ENCODE measurements at places on chromosomes 1 and 21.

DNA sequence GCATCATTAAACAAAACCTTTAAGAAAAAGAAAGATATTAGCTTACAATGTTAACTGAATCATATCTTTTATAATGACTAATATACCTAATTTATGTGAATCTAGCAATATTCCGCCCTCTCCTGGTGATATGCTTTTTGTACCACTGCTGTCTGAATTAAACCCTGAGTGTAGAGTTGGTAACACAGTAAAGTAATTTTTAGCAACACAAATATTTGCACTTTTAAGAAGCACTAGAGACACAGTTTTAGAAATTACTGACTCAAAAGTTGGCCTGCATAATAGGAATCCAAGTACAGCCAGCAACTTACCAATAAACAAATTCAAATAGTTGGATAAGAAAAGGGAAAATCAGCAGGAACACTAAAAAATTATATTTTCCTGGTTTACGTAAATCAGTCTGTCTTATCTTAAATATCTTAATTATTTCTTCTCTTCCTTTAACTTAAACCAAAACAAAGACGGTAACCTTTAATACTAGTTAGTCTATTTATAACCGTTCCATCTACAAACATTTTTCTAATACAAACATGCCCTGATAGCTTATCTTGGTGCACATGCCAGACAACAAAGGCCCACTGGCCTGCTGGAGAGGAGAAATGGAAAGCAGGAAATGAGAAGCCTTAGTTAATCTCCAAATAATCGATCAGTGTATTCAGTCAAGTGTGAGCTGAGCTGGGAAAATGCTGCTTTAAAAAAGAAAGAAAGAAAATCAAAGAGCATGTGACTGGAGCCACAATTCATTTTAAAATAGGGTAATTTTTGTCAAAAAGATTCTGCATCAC lies 246.0 kb downstream of the RERE start:
- no peak for DNase-seq

GRCh38 chr1:77590651-77591050 lies 91.8 kb downstream of the ZZZ3 start:
- DNase-seq: no peak

DNA sequence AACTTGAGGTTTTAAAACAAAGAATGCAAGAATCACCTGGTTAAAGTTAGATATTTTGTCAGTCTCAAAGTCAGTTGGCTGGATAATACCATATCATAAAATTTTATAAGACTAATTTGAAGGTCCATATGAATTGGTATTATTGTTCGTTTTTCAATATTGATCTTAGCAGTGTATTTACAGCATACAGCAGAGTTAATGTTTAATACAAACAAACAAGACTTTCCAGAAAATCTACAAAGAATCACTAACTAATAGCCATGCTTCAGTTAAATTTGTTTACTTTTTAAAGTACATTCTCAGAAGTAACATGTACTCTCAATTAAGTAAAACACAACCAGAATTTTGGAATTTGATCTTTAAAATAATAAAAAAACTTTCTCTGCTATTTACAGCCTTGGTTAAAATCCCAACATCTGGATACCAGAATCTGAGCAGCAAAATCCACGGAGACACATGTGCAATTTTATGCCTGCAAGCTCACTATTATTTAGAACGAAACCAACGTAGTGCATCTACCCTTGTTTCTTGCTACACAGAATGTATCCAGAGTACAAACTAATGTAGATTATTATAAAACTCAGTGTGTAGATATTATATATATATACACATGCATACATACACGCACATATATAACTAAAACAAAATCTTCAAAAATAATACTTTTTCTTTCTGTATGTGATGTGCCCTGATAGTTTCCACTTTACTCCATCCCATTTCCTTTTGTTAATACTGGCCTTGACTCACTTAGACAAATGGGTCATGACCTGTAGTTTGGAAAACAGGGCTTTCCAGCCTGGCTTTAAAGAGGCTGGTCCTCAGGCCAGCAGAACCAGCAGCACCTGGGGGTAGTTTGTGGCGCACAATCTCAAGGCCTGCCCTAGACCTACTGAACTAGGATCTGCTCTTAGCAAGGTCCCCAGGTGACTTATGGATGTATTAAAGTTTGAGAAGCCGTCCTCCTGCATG lies 63.6 kb upstream of the ERG start:
- no peak for DNase-seq

GRCh38 chr1:200896531-200897196 lies 2.0 kb downstream of the INAVA start:
- no peak for DNase-seq

- no peak for DNase-seq
These were observed 22.3 kb downstream of the IL6R start for GRCh38 chr1:154427173-154428139.

DNA sequence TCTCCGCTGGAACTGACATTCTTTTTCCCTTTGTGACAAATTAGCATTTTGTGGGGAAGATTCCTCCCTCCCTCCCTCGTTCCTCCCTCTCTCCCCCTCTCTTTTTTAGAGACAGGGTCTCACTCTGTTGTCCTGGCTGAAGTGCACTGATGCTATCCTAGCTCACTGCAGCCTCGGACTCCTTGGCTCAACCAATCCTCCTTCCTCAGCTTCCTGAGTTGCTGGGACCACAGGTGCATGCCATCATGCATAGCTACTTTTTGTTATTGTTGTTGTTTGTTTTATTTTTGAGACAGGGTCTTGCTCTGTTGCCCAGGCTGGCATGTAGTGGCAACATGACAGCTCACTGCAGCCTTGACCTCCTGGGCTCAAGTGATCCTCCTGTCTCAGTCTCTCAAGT lies 6.8 kb upstream of the SKI start:
- no peak for DNase-seq

DNA sequence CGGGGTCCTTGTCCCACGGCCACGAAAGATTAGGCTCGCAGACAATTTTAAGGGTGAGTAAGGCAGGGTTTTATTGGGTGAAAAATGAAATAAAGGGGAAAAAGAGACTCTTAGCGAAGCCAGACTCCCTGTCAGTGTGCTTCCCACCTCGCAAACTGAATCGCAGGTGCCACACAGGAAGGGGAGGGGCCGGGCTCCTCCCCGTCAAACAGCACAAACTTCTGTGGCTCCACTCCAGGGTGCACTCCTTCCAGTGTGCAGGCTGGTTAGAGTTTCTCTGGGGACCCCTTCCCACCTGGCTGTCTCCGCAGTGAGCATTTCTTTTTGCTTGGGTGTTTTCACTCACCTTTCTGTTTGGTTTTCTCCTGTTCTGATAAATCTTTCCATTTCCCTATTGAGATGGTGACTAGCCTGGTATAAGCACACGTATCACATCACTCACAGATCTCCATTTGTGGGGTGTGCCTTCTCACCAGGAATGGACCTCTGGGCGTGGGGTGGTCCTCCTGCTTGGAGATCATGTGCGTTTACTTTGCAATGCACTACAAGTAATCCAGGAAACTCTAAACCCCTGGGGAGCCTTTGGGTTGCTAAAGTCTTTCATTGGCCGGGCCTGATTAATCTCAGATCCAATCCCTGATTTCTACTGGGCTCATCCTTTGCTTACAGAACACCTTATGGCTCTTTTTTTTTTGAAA lies 37.6 kb upstream of the GALNT2 start:
- DNase-seq: no peak
